Caco-2 (cell line): ENCODE measurements at places on chromosomes 4 and X.

- DNase-seq = no peak
Measured at GRCh38 chr4:101515566-101515965, 168.2 kb upstream of the PPP3CA start.

- DNase-seq = no peak
Measured at GRCh38 chr4:86033171-86033570, 326.7 kb downstream of the MAPK10 start.

GRCh38 chrX:2710041-2710840, 19.1 kb downstream of the CD99 start:
- DNase-seq = no peak

GRCh38 chr4:146333187-146333894, 119.0 kb downstream of the REELD1 start:
- no peak for DNase-seq

GRCh38 chr4:28421221-28421620, 1560.6 kb downstream of the STIM2 start:
- DNase-seq = no peak

- no peak for DNase-seq
Measured at GRCh38 chr4:73721435-73721834, 18.9 kb upstream of the CXCL8 start.

DNA sequence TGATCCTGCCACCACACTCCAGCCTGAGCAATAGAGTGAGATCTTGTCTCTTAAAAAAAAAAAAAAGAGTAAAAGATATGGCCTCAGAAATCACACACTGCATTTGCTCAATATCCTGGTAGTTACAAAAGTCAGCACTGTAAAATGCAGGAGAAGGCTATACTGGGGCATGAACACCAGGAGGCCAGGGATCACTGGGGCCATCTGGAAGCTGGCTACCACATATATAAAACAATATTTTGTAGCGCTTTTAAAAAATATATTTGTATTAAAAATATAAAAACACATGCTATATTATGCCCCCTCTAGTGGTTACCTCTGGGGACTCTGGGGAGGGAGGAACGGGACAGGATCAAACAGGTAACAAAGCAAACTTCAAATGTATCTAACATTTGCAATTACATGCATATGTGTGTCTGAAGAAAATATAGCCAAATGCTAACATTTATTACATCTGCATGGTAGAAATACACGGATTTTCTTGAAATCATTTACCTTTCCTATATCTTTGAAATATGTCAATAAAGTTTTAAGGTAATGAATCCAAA, 4.0 kb downstream of the C4orf46 start:
- peak; percentile 59 for DNase-seq

GRCh38 chr4:37795581-37796195, 30.8 kb upstream of the PGM2 start:
- no peak for DNase-seq
